ENCODE measurements at places on chromosomes 11 and 22. TPM values are rescaled to one million over a fixed set of nuclear protein-coding genes. Genes with fewer than 3 reads are reported as not detected.

DNA sequence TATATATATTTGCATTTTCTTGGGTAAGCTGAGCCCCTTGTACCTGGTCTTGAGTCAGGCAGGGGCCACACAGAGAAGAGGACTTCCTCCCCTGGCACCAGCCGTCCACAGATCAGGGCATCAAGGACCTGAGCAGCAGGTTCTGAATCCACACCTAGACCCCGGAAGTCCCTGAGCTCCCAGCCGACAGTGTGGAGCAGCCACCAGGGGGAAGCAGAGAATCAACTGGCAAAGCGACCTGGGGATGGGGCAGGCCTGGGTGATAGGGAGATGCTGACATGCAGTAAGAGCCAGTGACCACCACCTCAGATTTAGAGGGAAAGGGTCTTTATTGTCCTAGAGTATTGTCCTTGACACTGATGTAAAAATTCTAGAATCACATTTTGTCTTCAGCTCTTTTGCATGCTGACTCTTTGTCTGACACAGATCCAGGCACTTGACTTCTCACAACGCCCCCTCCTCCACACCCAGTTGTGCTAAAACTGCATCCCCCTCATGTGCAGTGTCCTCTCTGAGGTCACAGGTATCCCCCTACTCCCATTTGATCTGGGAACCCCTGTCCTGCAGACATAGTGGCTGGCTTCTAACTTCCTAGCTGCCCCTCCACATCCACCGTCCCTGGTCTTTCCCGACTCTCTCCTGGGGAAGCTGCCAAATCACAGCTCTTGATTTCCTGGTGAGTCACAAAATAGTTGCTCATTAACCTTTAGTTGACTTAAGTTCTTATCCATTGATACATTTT is 109.3 kb downstream of the GGTLC2 start:
- DNase-seq, result peak; percentile 69

The BACE1-AS gene
- 3.3 TPM for total RNA-seq

The TTC36 gene
- 0.84 TPM for total RNA-seq

The FERMT3 gene
- total RNA-seq, result 399 TPM

The CD6 gene
- 642 TPM for total RNA-seq

GRCh38 chr11:115146425-115146824 is 357.8 kb downstream of the CADM1 start:
- no peak for DNase-seq

DNA sequence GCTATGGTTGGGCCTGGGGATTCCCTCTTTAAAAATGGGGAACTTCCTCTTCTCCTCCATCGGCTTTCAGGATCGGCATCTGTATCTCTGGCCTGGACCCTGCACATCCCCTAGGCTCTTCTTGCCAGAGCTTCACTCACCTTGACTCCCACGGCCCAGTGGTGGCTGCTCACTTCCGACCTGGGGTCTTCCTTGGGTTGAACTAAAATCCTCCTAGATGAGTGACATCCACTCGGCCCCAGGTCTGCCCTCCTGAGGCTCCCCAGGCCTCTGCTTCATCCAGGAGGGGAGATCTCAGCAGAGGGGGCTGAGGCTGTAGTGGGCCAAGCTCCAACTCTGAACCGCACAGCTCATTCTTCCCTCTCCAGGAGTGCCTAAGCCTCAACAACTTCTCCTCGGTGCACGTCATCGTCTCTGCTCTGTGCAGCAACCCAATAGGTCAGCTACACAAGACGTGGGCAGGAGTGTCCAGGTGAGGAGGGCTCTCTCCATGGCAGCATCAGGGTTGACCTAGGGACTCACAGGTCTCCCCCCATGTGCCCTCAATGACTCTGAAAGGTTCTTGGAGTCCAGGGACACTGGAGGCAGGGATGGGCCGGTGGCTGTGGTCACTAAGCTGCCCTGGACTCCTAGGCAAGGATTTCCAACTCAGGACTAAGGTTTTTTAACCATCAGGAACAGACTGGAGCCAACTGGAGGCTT is 3.3 kb downstream of the RGL4 start:
- DNase-seq, result no peak

- DNase-seq, result no peak
Observed at GRCh38 chr11:43557553-43558110, 122.9 kb upstream of the HSD17B12 start.

DNA sequence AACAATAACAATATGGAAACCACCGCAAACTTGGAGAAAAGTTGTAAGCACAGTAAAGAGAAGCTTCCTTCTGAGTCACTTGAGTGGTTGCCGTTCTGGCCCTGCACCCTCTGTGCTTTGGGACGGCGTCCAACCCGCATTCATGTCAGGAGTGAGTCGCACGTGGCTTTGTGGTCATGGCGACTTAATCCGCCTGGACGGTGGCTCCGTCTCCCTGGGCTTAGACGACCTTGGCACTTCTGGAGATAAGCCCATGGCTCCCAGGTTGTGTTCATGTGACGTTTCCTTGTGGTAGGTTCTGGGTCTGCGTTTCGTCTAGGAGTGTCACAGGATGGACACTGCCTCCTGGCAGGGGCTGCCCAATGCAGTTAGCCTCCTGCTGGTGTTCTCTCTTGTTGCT is 40.5 kb downstream of the TPCN2 start:
- DNase-seq, result no peak

DNA sequence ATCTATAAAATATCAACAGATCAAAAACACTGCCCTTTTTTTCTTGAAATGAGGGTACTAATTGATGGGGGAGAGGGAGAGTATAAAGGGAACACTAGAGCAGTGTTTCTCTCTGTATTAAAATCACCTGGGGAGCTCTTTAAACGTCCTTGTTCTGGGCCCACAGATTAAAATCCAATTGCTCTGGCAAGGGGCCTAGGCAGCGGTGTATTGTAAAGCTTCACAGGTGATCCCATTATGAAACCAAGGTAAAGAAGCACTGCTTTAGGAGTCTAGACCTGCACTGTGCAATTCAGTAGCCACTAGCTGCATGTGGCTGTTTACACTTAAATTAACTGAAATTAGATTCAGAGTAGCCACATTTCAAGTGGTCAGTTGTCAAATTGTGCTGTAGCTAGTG is 3.0 kb downstream of the AQP11 start:
- no peak for DNase-seq

DNA sequence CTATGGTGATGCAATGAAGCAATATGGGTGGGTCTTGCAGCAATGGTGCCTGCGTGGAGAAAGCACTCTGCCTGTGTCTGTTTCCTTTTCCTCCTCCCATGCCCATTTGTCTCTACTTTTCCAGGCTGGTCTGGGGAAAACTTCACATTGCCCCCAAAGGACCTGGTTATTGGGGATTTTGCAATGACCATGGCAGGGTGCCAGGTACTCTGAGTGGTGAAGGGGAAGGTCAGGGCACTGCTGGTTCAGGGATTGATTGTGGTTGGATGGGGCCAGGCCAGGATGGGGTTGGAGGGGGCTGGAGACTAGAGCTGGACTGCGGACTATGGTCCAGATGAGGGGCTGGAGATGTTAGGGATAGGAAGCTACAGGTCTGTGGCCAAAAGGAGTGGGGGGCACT is 92.1 kb downstream of the INSC start:
- no peak for DNase-seq

The PATE4 gene
- total RNA-seq, result not detected

DNA sequence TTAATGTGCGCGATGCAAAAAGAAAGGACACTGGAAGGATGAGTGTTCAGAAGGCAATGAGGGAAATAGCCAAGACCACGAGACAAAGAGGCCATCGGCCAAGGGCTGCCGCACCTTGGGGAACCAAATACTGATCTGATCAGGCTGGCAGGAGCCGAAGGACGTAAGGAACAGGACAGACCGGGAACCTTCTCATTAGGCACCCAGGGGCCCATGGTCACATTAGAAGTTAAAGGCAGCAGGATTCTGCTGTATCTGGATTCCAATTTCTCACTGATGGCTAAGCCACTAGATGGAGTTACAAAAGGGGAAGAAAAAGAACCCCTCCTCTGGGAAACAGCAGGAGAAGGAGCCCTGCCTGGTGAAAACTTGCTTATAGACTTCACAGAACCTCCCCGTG is 28.8 kb upstream of the CPT1A start:
- no peak for DNase-seq

The EIF3D gene
- total RNA-seq, result 385 TPM

- DNase-seq, result no peak
Observed at GRCh38 chr11:100359281-100359680, 327.8 kb upstream of the ARHGAP42 start.

DNA sequence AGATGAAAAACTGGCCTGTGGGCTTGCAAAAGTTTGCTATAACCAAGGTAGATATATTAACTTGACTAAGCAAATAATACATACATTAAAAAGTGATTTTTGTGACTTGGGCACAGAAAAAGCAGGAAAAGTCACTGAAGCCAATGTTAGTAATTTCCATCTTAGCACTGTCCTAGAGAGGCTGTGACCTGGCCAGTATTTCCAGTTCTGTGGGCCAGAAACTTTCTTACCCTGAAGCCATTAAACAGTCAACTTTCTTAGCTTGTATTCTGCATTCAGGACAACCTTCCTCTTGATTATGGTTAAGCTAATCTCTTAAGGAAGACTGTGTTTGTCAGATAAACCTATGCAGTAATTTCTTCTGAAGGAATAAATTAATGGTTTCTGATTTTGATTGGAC is 22.3 kb upstream of the SLC36A4 start:
- no peak for DNase-seq

The UCP3 gene
- total RNA-seq, result 1.3 TPM

GRCh38 chr22:28031383-28031922 is 112.4 kb upstream of the PITPNB start:
- no peak for DNase-seq

The IL18 gene
- total RNA-seq, result not detected

DNA sequence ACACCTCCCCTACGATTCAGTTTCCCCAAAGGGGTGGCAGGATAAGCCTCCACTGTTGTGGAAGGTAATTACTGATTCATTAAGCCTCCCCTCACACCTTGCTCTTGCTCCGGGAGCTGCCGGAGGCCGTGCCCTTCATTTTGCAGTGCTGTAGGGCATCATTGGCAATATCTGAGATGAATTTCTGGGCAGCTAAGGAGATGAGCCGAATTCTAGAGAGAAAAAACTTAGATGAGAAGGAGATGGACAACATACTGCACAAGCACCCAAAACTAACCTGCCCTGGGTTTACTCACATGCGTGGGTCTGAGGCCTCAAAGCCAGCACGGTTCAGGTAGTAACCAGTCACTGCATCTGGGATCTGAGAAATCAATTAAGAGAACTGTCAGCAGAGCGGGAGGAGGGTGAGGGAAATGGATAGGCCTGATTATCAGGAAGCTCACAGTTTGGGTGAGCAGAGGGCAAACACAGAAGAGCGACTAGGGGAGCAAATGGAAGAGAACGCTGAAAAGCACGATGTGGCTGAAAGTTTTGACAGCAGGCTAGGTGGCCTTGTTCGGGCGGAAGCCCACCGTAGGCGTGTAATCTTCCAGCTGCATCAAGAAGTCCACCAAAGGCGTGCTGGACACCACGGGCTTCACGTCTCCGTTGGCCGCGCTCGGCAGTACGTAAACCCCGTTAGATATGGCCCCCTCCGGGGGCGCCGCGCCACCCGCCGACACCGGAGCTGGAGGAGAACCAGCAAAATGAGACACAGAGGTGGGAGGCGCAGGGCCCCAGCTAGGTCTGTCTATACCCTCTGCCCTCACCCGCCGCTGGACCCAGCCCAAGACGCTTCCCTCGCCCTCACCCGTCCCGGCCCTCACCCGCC is 689 bp downstream of the TAF10 start:
- DNase-seq, result peak; percentile 30

DNA sequence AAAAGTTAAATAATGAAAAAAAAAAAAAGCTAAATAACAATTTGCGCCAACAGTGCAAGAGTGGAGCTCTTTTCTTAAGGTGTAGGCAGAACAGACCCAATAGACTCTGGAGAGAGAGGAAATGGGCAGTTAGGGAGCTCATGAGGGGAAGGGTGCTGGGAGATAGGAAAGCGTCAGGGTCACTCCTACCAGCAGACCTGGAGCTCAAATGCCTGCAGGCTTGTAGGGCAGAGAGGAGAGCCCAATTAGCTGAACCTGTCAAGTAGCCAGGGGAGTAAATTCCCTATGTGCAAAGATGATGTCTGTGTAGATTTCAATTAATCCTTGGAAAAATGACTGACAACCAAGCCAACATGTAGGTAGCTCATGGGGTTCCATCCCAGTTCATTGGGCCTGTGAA is 73.0 kb downstream of the RAB30 start:
- no peak for DNase-seq

DNA sequence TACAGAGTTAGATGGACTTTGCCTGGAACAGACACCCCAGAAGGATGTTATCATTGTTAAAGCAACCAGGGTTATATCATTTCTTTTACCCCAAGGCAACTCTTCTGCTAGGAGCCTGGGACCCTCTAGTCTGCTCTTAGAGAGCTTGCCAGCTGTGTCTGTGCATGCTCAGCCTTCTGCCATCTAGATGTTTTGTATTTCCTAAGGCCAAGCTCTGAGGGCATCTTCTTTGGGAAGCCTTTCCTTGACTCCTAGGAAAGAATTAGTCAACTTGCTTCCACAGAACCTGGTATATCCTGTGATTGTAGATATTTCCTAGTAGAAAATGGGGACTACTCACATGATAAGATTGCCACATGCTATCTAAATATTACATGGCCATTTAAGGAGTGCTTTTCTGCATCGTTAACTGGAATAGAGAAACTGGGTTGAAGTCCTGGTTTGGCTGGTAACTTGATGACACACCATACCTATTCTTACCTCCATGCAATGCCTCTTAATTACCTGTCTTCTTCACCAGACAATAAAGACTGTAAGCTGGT is 87.6 kb downstream of the STIM1 start:
- DNase-seq, result no peak

DNA sequence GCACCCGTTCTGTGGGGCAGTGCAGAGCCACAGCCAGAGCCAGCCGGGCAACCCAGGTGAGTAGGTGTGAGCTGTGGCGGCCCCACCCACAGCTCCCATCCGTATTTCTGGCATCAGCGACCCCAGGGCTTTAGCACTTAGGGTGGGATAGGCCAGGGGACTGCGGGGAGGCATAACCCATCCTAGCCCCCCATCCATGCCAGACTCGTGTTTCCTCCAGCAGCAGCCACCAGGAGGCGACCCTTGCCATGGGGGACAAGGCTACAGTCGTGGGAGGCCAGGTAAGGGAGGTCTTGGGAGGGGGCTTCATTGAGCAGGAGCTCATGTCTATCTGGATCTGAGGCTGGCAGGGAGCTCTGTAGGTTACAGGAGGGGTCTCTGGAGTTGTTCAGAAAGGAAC is 873 bp downstream of the OTOG start:
- no peak for DNase-seq

The LRRC51 gene
- 3.3 TPM for total RNA-seq

- no peak for DNase-seq
Observed at GRCh38 chr11:81070948-81071347, 1630.1 kb upstream of the TENM4 start.

- peak; percentile 27 for DNase-seq
Observed at GRCh38 chr22:35023692-35024363, 42.1 kb upstream of the ISX start.

- no peak for DNase-seq
Observed at GRCh38 chr11:23976841-23977271, 520.0 kb upstream of the LUZP2 start.

Data from activated T-cell treated with anti-CD3 and anti-CD28 coated beads, Interleukin-2, amount 50 U/mL, for 4 hours (primary cell).